ENCODE measurements at places on chromosomes 13 and 19. TPM values are rescaled to one million over a fixed set of nuclear protein-coding genes. Genes with fewer than 3 reads are reported as not detected.

CGB2 gene
- not detected for polyA plus RNA-seq

GFY gene
- not detected for polyA plus RNA-seq

DCT gene
- polyA plus RNA-seq: not detected

MISP3 gene
- 0.41 TPM for polyA plus RNA-seq

ZNF264 gene
- polyA plus RNA-seq: 5.8 TPM

CEACAM5 gene
- polyA plus RNA-seq: not detected

- no peaks in the 10 kb centered on the region for H3K4me1 ChIP-seq
- H3K27ac ChIP-seq: no peak overlapping the region
- peaks cover 9% of the 10 kb centered on the region for H3K27me3 ChIP-seq
- no peak overlapping the region for H3K4me3 ChIP-seq
Observed at GRCh38 chr13:30835442-30835841, 70.6 kb upstream of the MEDAG start.

- peaks cover 13% of the 10 kb centered on the region for H3K27me3 ChIP-seq
- no peak overlapping the region for H3K27ac ChIP-seq
- no peaks in the 10 kb centered on the region for H3K4me1 ChIP-seq
- H3K36me3 ChIP-seq: no peaks in the 10 kb centered on the region
- no peak for DNase-seq
- no peak overlapping the region for H3K4me3 ChIP-seq
Observed at GRCh38 chr13:30779016-30779415, 43.7 kb downstream of the ALOX5AP start.

DNA sequence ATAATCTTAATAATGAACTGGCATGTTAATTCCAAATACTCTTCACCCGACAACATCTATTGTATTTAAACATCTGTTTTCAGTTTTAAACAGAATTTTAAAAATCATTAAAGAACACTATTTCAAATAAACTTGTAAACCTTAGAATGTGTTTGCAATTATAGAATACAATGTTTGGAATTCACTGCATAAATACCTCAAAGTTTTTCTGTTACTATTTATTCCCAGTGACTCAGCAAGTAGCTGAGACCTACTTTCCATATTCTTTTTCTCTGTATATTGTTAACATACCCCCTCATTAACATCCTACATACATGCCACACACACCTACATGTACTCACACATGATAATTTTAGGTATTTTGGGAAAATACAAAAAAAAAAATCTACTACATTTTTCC is 1134.3 kb downstream of the SLITRK1 start:
- no peak overlapping the region for H3K27ac ChIP-seq
- H3K36me3 ChIP-seq: no peaks in the 10 kb centered on the region
- H3K27me3 ChIP-seq: no peaks in the 10 kb centered on the region
- H3K4me1 ChIP-seq: no peaks in the 10 kb centered on the region

DNA sequence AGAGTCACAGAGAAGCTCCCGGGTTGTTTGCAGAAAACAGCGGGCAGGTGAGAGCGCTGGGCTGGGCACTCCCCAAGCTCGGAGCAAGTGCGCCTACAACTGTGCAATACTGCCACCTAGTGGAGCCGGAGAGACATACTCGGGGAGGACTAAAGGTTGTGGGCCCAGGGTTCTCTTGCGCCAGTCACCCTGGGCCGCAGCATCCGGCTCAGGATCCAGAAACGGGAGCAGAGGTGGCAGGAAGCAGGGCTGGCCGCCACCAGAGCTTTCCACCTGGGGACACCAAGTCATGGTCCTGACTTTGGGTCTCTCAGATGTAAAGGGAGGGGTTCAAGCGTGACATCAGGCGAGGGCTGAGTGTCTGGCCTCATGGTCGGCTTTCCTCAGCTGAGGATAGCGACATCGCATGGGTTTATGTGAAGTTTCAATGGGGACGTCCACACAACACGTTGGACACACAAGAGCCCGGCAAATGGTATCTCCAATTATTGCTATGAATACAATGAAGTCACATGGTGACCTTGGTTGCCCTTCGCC is 11.2 kb upstream of the KLK4 start:
- H3K36me3 ChIP-seq: no peaks in the 10 kb centered on the region
- H3K4me1 ChIP-seq: no peaks in the 10 kb centered on the region
- no peaks in the 10 kb centered on the region for H3K27me3 ChIP-seq

GRCh38 chr13:32178763-32179162 is 136.4 kb downstream of the ZAR1L start:
- no peak overlapping the region for H3K4me3 ChIP-seq
- H3K4me1 ChIP-seq: no peaks in the 10 kb centered on the region
- no peak overlapping the region for H3K27ac ChIP-seq
- H3K27me3 ChIP-seq: no peaks in the 10 kb centered on the region

DNA sequence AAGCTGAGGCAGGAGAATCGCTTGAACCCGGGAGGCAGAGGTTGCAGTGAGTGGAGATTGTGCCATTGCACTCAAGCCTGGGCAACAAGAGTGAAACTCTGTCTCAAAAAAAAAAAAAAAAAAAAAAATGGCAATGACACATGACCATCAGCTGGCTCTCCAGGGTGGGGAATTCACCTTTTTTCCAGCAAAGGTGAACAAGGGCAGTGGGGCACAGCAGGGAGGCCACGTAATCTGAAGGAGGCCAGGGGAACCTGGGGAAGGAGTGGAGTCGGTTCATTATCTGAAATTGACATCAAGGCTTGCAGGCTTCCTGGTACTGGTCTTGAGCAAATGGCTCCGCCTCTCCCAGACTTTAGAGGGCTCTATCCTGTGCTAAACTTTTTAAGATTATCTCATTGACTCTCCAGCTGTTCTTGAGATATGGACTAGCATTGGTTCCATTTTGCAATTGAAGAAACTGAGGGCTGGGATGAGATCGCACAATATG is 28.1 kb downstream of the KEAP1 start:
- H3K4me1 ChIP-seq: peaks cover 3% of the 10 kb centered on the region
- H3K27me3 ChIP-seq: no peaks in the 10 kb centered on the region
- no peak for DNase-seq
- H3K4me3 ChIP-seq: no peak overlapping the region

DNA sequence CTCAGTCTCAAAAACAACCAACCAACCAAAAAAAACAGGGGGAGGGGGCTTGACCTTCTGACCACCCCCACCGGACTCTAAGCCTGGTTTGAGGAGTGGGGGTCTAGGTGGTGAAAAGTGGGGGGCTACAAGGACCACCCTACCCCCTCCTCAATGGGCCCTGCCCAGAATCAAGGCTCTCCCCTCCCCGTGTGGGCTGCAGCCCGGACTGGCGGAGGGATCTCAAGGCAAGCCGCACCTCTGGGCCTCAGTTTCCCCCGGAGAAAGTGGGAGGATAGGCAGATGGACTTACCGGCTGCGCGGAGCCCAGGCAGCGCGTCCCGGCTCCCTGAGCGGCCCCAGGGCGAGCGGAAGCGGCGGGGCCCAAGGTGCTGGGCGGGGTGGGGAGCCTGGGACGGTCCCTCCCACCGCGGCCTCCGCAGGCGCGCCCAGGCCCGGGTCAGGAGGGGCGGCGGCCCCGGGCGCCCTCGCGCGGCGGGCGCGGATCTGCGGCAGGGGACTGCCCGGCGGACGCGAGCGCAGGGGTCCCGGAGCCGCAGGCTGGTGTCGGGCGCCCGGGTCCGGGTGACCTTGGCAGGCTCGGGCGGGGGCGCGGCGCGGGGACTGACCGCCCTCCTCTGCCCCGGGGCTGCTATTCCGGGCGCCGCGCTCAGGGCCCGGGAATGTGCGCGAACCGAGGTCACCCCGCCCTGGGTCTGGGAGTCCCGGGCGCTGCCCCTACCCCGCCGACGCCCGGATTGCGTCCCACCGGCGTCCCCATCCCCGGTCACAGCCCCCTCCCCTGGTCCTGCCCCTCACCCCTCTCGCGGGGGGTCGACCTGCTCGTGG is at the start of gene ADAMTSL5:
TSS of gene ADAMTSL5 (minus strand) at position 349 of the 828 bp plus-strand sequence. CDS start 2,076 bp downstream, outside the sequence.
- DNase-seq: peak; percentile 41
- H3K36me3 ChIP-seq: no peaks in the 10 kb centered on the region
- H3K27ac ChIP-seq: no peak within 1 kb of the TSS
- peak within 1 kb of the TSS; percentile 67 for H3K4me3 ChIP-seq
- no peaks in the 10 kb centered on the region for H3K4me1 ChIP-seq

DNA sequence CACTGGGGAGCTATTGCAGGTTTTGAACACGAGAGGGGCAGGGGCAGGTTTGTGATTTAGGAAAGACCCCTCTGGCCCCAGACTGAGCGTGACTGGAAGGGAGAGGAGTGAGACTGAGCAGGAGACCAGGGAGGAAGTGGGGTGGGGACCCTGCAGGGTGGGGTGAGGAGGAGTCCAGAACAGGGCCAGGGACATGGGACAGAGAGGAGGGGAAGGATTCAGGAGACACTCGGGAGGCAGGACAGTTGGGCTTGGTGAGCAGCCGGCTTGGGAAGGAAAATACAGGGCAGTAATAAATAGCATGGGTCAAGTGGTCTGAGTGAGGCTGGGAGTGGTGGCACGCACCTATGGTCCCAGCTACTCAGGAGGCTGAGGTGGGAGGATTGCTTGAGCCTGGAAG is 9.4 kb downstream of the FOSB start:
- peaks cover 8% of the 10 kb centered on the region for H3K4me1 ChIP-seq
- no peak for DNase-seq
- H3K36me3 ChIP-seq: no peaks in the 10 kb centered on the region
- H3K27ac ChIP-seq: peak overlapping the region; percentile 40

GRCh38 chr13:83702021-83702420 is 180.3 kb downstream of the SLITRK1 start:
- no peak overlapping the region for H3K27ac ChIP-seq
- DNase-seq: no peak
- no peaks in the 10 kb centered on the region for H3K36me3 ChIP-seq
- no peaks in the 10 kb centered on the region for H3K27me3 ChIP-seq

GRCh38 chr13:44389876-44390275 is 16.3 kb downstream of the SERP2 start:
- no peak overlapping the region for H3K27ac ChIP-seq
- H3K27me3 ChIP-seq: no peaks in the 10 kb centered on the region
- DNase-seq: no peak
- H3K4me3 ChIP-seq: no peak overlapping the region

- DNase-seq: no peak
- no peak overlapping the region for H3K4me3 ChIP-seq
- H3K4me1 ChIP-seq: no peaks in the 10 kb centered on the region
- no peaks in the 10 kb centered on the region for H3K36me3 ChIP-seq
- H3K27me3 ChIP-seq: no peaks in the 10 kb centered on the region
Observed at GRCh38 chr13:112852392-112852791, 116.6 kb upstream of the MCF2L start.

DNA sequence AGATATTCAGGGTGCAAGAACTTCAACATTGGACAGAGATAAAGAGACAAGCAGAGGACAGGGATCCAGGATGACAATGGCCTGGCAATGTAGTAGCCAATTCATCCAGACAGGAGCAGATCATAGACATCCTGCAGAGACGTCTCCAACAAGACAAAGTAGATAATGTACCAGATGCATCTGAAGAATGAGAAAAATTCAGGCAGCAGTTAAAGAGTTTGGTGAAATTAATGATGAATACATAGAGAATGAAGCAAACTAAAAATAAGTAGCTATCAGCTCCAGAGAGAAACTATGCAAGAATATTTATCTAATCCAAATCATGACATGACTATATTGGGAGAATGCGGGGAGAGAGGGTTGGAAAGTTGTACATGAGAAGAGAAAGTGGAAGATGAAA is 278.4 kb upstream of the DACH1 start:
- H3K4me1 ChIP-seq: no peaks in the 10 kb centered on the region
- H3K4me3 ChIP-seq: no peak overlapping the region
- no peak for DNase-seq

GRCh38 chr19:38304866-38305429 is 897 bp downstream of the C19orf33 start:
- no peak overlapping the region for H3K4me3 ChIP-seq
- H3K27me3 ChIP-seq: no peaks in the 10 kb centered on the region
- H3K36me3 ChIP-seq: peaks cover 21% of the 10 kb centered on the region
- H3K27ac ChIP-seq: no peak overlapping the region

DNA sequence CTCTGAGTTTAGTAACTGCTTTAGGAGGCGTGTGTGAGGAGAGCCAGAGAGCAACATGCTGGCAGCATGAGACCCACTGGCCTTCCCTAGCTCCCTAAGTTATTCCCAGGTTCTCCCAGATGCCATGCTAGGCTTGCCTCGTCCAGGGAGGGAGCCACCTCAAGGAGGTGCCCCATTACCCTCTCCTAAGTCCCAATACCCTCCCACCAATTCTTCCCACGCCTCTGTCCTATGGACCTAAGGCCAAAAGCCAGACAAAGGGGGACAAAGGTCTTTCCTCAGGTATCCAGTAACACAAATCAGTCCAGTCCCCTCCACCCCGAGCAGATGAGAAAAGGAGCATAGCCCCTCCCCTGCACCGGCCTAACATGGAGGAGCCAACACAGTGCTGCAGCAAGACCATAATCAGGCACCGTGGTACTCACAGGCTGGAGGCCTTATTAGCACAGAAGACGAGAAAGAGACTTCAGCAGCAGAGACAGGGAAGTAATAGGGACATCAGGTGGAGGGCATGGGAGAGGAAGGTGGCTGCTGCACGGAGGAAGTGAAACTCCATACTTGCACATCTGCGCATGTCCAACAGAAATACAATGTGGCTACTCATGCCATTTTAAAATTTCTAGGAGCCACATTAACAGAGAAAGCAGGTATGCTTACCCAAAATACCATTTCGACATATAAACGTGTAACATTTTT is 46.3 kb downstream of the BRD4 start:
- H3K36me3 ChIP-seq: no peaks in the 10 kb centered on the region
- H3K4me1 ChIP-seq: peaks cover 35% of the 10 kb centered on the region
- no peak for DNase-seq
- no peaks in the 10 kb centered on the region for H3K27me3 ChIP-seq

- no peaks in the 10 kb centered on the region for H3K4me1 ChIP-seq
- H3K27ac ChIP-seq: no peak overlapping the region
- no peak for DNase-seq
- H3K27me3 ChIP-seq: no peaks in the 10 kb centered on the region
- H3K4me3 ChIP-seq: no peak overlapping the region
- no peaks in the 10 kb centered on the region for H3K36me3 ChIP-seq
Observed at GRCh38 chr19:54317965-54318240, 4.9 kb upstream of the LILRA5 start.

GRCh38 chr19:2578901-2579677 is 103.2 kb downstream of the GADD45B start:
- peak; percentile 91 for DNase-seq
- H3K27ac ChIP-seq: peak overlapping the region; percentile 78
- peak overlapping the region; percentile 41 for H3K4me3 ChIP-seq
- peaks cover 23% of the 10 kb centered on the region for H3K4me1 ChIP-seq

- H3K4me1 ChIP-seq: no peaks in the 10 kb centered on the region
- no peak overlapping the region for H3K4me3 ChIP-seq
- DNase-seq: no peak
- H3K27ac ChIP-seq: no peak overlapping the region
- H3K27me3 ChIP-seq: no peaks in the 10 kb centered on the region
Observed at GRCh38 chr19:34088292-34088691, 84.0 kb upstream of the LSM14A start.

GRCh38 chr19:23772675-23773063 is 14.0 kb upstream of the ZNF681 start:
- H3K27me3 ChIP-seq: no peaks in the 10 kb centered on the region
- H3K4me3 ChIP-seq: no peak overlapping the region
- no peaks in the 10 kb centered on the region for H3K36me3 ChIP-seq
- H3K4me1 ChIP-seq: no peaks in the 10 kb centered on the region
- no peak for DNase-seq
- H3K27ac ChIP-seq: no peak overlapping the region

GRCh38 chr13:38693641-38694040 is 6.8 kb downstream of the FREM2 start:
- no peak overlapping the region for H3K27ac ChIP-seq
- no peaks in the 10 kb centered on the region for H3K36me3 ChIP-seq
- no peak overlapping the region for H3K4me3 ChIP-seq
- H3K4me1 ChIP-seq: no peaks in the 10 kb centered on the region
- no peak for DNase-seq
